Fibroblast of the aortic adventitia (primary cell): ENCODE measurements at places on chromosomes 7 and 10. TPM values are rescaled to one million over a fixed set of nuclear protein-coding genes. Genes with fewer than 3 reads are reported as not detected.

Gene GRID1
- not detected in 2 replicates for total RNA-seq

Gene CLRN3
- not detected in 2 replicates for total RNA-seq

Gene CPED1
- 30.0 and 119 TPM in 2 replicates for total RNA-seq

GRCh38 chr10:6786579-6787031 lies 206.5 kb upstream of the PRKCQ start:
- peak; percentile 68 for DNase-seq

DNA sequence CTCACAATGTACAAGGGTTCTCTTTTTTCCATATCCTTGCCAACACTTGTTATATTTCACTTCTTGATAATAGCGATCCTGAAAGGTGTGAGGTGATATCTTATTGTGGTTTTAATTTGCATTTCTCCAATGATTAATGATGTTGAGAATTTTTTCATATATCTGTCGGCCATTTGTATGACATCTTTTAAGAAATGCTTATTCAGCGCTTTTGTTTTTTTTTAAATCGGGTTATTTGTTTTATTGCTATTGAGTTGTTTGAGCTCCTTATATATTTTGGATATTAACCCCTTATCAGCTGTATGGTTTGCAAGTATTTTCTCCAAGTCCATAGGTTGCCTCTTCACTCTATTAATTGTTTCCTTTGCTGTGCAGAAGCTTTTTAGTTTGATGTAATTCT lies 218.8 kb downstream of the MTERF1 start:
- no peak for DNase-seq

DNA sequence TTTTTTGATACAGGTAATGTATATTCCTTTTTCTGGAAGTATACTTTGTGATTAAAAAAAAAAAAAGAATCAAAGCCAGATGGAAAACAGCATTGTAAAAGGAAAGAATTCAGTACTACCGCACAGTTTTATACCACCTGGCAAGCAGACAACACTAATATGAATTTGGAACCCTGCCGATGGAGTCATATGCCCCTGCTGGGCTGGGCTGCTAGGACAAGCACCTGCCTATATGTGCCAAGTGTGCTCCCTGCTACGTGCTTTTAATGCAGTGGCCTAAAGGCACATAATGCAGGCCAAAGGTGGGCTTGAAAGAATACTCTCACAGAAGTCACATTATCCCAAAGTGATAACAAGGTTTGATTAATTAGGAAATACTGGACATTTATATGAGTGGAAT lies 29.8 kb upstream of the WAC start:
- DNase-seq = peak; percentile 6

GRCh38 chr10:87618566-87619423 lies 40.9 kb upstream of the PAPSS2 start:
- DNase-seq = no peak

Gene TEX47
- not detected in 2 replicates for total RNA-seq

- no peak for DNase-seq
Measured at GRCh38 chr10:62584731-62585130, 210.6 kb downstream of the ZNF365 start.

Gene CPN1
- not detected in 2 replicates for total RNA-seq

GRCh38 chr10:70221030-70221429 lies 12.2 kb downstream of the PPA1 start:
- no peak for DNase-seq

GRCh38 chr10:70323697-70324338 lies 40.0 kb upstream of the NPFFR1 start:
- no peak for DNase-seq

Gene IFIT1B
- total RNA-seq = not detected in 2 replicates

GRCh38 chr10:23344241-23344841 lies at the start of gene C10orf67:
C10orf67 (minus strand) TSS chr10:23344797; CDS start chr10:23344774, 23 bp downstream.
- peak; percentile 20 for DNase-seq

Gene UNCX
- not detected in 2 replicates for total RNA-seq

GRCh38 chr7:69608878-69609277 lies 10.6 kb downstream of the AUTS2 start:
- no peak for DNase-seq

DNA sequence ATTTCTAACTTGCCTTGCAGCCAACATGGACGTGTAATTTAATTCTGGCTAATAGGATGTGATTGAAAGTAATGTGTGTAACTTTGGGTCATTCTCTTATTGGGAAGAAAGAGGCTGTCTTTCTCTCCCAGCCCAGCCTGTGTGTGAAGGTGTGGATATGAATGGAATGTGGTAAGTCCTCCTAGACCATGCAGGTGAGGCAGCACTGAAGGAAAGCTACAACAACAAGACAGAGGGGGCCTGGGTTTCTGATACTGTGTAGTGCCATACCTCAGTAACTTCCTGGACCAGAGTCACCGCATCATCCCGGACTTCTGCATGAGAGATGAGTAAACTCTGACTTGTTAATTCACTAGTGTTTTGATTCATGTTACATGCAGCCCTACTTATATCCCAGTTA lies 237.0 kb downstream of the EXOC4 start:
- no peak for DNase-seq

DNA sequence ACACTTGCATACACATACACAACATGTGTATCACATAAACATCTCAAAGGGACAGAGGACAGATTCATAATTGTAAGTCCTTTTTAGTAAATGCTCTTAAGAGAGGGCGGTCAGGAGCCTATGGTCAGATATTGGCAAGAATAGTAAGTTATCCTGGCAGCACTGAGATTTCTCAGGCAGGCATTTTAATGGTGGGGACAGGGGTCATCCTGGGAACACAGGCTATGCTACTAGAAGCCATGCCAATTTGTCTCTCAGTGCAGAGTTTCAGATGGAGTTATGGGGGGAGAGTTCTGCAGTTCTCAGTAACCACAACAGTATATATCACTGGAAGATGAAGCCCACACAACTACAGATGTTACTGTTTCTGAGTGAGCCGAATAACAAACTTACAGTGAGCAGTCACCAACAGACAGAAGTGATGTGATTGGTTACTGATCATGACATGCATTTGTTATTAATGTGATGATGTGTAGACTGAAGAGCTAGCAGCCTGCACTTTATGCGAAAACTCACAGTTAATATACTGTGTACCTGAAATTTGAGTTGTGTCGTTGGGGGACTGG lies 16.4 kb downstream of the ZNF487 start:
- no peak for DNase-seq

Gene PAPOLB
- total RNA-seq = 0.18 TPM in 1 of 2 replicates, not detected in the other

- DNase-seq = no peak
Measured at GRCh38 chr7:33504266-33504665, 374.9 kb downstream of the BBS9 start.

DNA sequence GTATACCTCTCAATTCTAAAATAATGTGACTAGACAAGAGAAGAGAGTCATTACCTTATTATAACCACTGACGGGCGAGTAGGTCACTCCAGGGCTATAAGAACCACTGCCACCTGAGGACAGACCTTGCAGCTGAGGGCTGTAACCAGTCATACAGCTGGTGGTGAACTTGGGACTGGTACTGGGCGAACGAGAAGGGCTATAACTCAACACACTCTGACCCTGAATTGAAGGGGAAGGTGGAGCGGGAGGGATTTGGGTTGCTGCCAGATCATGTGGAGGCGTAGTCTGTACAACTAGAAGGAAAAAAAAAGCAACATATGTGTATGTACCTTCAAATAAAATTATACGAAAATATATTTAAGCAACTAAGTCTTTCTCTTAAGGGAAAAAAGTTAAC lies 3.4 kb downstream of the TMEM209 start:
- no peak for DNase-seq

Gene CFAP43
- total RNA-seq = 0.36 and 0.41 TPM in 2 replicates

GRCh38 chr10:42979721-42980467 lies 97.0 kb upstream of the RET start:
- DNase-seq = no peak

- DNase-seq = no peak
Measured at GRCh38 chr7:87499494-87499893, 24.0 kb upstream of the ABCB4 start.

- no peak for DNase-seq
Measured at GRCh38 chr10:6610647-6611046, 30.6 kb upstream of the PRKCQ start.

Gene SEC31B
- total RNA-seq = 3.3 and 17.4 TPM in 2 replicates

GRCh38 chr10:117894339-117894738 lies 152.4 kb downstream of the RAB11FIP2 start:
- DNase-seq = no peak

GRCh38 chr10:4775808-4776207 lies 50.2 kb upstream of the AKR1E2 start:
- DNase-seq = no peak

Gene KIFBP
- total RNA-seq = 37.9 and 59.3 TPM in 2 replicates

- no peak for DNase-seq
Measured at GRCh38 chr7:24478137-24478655, 95.1 kb upstream of the PALS2 start.

Gene LHFPL3
- total RNA-seq = not detected in 2 replicates

Gene TAS2R41
- 0.09 TPM in 1 of 2 replicates, not detected in the other for total RNA-seq

Gene DNTT
- total RNA-seq = not detected in 2 replicates

DNA sequence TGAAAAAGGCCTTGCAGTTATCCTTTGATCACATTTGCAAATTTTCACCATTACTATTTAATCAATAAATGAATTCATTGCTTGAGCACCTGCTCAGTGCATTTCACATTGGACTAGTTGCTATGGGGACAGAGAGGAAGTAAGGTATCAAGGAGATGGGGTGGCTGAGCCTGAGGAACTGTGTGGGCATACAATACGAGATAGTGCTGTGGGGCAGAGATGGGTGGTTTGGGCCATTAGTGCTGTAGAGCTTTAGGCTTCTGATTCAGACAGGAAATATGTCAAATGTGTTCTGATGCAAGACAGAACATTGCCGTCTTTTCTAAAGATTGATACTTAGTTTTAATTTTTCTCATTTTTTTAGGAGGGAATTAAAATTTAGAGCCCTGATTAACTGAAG lies 13.2 kb downstream of the ITGB8 start:
- DNase-seq = no peak

Gene AKR1C3
- total RNA-seq = 74.2 and 169 TPM in 2 replicates

GRCh38 chr7:93040355-93040754 lies 77.4 kb downstream of the SAMD9 start:
- no peak for DNase-seq

GRCh38 chr10:31912898-31913850 lies 15.5 kb downstream of the ARHGAP12 start:
- peak; percentile 46 for DNase-seq

Gene C10orf67
- total RNA-seq = 0.09 TPM in 1 of 2 replicates, not detected in the other

DNA sequence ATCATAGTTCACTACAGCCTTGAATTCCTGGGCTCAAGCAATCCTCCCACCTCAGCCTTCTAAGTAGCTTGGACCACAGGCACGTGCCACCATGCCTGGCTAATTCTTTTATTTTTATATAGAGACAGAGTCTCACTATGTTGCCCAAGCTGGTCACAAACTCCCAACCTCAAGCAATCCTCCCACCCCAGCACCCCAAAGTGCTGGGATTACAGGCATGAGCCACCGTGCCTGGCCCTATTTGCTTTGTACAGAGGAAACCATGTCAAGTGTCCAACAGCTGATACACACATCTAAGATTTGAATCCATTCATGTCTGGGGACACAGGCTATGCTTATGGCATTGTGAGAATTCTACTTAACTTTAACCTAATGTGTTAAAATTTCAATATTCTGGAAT lies 29.9 kb upstream of the MPP7 start:
- DNase-seq = no peak

Gene PTPRN2
- 0.09 and 2.5 TPM in 2 replicates for total RNA-seq

Gene PTF1A
- total RNA-seq = not detected in 2 replicates

- no peak for DNase-seq
Measured at GRCh38 chr10:11689945-11690736, 52.0 kb upstream of the ECHDC3 start.

DNA sequence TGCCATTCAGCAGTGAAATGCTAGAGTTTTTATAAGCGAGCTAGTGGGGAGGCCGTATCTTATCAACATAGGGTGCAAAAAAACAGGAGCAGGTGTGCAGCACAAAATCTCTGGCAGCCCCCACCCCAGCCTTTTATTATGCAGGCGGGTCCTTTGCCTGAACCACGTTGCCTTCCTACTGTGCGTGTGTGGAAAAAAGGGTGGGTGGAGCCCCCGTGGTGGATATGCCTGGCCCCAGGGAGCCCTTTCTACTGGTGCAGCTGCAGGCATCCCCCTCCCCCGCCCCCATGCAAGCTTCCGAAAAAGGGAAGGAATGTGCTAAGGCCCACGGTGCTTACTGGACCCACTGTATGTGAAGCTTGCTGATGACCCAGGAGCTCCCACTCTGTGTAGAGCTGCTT lies 175.9 kb downstream of the USP6NL start:
- DNase-seq = no peak

Gene TRIM74
- not detected in 2 replicates for total RNA-seq

Gene PPP1R17
- total RNA-seq = not detected in 2 replicates

Gene FOXI2
- not detected in 2 replicates for total RNA-seq

DNA sequence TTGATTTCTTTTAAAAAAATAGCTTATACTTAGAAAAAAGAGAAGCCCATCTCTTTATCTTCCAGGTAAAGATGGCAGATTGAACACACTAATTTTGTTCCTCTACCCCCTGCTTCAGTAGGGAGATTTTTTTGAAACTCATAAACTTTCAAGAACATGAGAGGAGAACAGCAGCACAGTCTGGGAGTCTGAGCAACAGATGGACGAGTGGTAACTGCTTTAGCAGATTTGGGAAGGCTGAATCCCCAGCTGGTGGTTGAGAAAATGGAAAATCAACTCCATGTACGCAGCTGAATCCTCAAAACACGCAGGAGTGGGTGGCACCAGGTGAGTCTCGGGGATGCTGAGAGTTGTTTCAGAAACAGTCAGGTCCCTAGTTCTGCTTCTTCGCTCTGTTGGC lies 114.6 kb upstream of the CTBP2 start:
- no peak for DNase-seq

- DNase-seq = peak; percentile 13
Measured at GRCh38 chr10:90111671-90112070, 410.3 kb downstream of the KIF20B start.

- DNase-seq = peak; percentile 73
Measured at GRCh38 chr7:44733708-44734481, 14.8 kb upstream of the ZMIZ2 start.

DNA sequence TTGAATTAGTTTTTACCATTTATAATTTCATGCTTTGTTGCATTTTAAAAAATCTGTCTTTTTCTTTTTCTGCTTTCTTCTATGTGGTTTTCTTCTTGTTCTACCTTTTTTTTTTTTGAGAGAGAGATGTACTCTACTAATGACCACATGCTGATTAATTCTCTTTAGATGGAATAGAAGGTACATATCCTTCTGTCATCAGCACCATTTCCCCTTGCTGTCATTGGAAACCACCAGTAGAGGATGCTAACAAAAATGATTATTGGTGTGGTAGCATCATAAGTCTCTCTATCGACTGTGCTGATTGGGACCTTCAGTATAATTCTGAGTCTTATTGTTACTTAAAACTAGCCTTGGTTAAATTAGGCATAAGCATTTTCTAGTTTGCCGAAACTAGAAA lies 3.6 kb downstream of the ZEB1 start:
- DNase-seq = peak; percentile 55

- peak; percentile 84 for DNase-seq
Measured at GRCh38 chr10:72186258-72186981, 29.4 kb upstream of the ANAPC16 start.

- peak; percentile 47 for DNase-seq
Measured at GRCh38 chr7:66213637-66214036, 8.5 kb downstream of the TPST1 start.

- DNase-seq = peak; percentile 13
Measured at GRCh38 chr7:28211006-28211405, 30.4 kb upstream of the JAZF1 start.

- DNase-seq = peak; percentile 27
Measured at GRCh38 chr10:99370993-99371392, 41.8 kb downstream of the CNNM1 start.

- DNase-seq = peak; percentile 6
Measured at GRCh38 chr7:158662610-158663427, 41.8 kb downstream of the NCAPG2 start.

Gene MYO1G
- 0.09 TPM in 1 of 2 replicates, not detected in the other for total RNA-seq
